ENCODE measurements at places on chromosomes 7 and 10.
A peak's percentile ranks its signal among the peaks of the same experiment; 100 is the strongest.

GRCh38 chr10:29386342-29386999, 97.6 kb downstream of the LYZL1 start:
- DNase-seq: peak; percentile 47

DNA sequence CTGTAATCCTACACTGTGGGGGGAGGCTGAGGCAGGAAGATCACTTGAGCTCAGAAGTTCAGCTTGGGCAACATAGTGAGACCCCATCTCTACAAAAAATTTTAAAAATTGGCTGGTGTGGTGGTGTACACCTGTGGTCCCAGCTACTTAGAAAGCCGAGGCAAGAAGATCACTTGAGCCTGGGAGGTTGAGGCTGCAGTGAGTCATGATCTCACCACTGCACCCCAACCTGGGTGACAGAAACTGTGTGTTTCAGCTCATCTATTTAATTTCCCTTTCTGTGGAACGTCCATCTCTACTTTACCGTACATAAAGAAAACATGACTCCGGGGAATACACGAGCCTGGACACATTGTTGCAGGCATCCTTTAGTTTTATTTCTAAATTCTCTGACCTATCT, 354.6 kb upstream of the PLXDC2 start:
- no peak for DNase-seq

- DNase-seq: no peak
Measured at GRCh38 chr10:119241066-119241465, 33.7 kb downstream of the GRK5 start.

DNA sequence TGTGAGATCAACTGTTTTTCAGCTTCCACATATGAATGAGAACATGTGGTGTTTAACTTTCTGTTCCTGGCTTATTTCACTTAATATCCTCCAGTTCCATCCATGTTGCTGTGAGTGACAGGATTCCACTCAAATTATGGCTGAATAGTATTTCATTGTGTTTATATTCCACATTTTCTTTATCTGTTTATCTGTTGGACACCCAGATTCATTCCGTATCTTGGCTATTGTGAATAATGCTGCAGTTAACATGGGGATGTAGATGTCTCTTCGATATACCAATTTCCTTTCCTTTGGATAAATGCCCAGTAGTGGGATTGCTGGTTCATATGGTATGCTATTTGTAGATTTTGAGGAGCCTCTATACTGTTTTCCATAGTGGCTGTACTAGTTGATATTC, 47.9 kb downstream of the GALNT11 start:
- no peak for DNase-seq

DNA sequence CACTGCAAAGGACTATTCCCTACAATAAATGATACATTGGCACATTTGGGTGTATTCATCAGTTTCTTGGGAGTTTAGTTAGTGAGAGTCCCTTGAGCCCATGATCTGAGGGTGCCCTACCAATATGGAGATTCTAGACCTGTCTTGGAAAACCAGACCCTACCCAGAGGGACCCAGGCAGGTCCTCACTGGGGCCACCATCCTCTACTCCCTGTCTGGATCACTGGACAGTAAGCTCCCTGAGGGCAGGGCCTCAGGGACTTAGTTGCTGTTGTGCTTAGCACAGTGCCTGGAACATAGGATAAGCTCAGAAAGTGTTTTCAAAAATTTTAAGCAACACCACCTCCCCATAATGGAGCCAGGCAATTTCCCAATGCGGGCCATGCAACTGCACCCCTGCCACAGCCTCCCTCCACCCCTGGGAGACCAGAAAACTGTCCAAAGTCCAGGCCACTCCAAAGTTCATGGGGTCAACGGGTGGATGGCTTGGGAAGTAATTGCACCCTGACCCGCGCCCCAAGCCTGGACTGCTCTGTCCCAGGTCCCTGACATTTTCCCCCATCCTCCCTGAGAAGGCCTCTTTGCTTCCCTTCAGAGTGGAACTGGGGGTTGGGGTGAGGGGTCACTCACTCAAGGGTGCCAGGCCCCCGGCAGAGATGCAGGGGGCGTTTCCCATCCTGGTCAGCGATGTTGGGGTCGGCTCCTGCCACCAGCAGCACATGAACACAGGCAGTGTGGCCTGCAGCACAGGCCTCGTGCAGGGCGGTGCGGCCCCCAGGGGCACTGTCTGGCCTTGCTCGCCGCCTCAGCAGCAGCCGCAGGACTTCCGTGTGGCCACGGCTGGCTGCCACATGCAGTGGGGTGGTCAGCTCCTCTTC, 1.0 kb downstream of the ASB10 start:
- DNase-seq: no peak

GRCh38 chr7:122363144-122363543, 58.6 kb upstream of the FEZF1 start:
- DNase-seq: no peak

DNA sequence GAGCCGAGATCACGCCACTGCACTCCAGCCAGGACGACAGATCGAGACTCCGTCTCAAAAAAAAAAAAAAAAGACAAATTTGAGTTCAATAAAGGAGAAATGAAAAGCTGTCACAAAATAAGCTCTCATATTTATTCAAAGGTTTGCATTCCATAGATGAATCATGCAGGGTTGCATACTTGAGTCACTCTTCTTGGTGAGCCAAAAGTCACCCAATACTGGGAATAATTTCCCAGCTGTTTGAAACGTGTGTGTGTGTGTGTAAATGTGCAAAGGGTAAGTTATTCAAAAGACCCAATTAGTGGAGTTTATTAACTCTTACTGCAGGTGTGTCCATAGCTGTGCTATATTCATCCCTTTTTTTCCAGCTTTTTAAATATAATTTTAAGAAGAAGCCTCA, 297.7 kb downstream of the CCDC3 start:
- peak; percentile 71 for DNase-seq
